SK-N-MC (cell line): ENCODE measurements at places on chromosomes 2 and 18.

DNA sequence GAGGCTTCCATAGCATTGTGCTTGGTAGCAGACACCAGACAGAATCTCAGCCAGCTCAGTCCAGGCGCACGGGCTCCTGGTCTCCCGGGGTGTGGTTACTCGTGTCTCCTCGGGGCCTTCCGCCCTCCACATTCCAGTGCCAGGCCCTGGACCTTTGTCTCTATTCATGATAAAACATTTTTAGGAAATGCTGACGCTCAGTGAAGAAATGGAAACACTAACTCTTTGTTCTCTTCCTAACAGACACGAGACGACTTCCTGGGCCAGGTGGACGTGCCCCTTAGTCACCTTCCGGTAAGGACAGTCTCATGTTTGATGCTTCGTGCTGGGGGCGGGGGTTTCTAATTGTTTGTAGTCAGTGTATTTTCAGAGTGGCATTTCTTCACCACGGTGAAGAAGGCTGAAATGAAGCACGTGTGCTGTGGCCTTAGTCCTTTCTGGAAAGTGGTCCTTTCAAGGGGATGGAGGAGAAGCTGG, 271.8 kb downstream of the NEDD4L start:
- no peak for DNase-seq

DNA sequence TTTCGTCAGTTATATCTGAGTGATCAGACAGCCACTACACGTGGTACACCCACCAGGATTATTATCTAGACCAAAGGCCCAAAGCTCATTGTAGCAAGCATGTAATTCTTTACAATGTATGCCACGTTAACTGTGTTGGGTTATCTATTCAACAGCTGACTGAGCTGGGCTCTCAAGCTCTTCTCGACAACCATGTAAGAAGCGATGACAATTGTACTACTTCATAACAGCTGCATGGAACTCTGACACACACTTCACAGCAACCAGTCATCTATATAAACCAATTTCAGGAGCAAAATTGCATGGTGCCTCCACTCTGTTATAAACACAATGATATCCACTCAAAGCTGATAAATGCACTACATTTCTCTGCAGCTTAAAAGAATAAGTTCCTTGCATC, 701.8 kb downstream of the NR4A2 start:
- no peak for DNase-seq

GRCh38 chr2:134348239-134348638, 94.4 kb downstream of the MGAT5 start:
- no peak for DNase-seq

- DNase-seq = no peak
Observed at GRCh38 chr2:219870041-219870440, 242.6 kb downstream of the SLC4A3 start.

DNA sequence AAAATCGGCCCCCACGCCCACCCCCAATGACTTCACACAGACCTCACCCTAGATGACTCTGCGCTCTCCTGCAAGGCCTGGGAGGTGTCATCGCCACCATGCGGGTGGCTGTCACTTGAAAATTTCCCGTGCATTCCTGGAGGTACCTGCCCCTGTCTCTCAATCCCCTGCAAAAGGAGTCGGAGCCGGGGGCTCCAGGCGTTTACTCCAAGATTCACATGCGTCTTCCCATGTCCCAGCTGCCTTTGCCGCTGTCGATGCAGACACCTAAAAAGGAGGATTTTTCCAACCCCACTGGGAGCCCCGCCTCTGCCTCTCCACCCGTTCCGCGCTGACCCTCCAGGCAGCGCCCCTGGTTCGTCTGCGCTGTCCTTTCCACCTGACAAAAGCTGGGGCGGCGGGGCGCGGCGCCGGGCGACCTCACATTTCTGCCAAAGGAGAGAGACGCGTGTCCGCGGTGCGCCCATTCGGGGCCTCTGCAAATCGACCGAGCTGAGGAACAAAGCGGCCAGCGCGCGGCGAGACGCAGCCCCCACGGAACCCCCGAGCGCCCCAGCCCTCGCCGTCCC, 667 bp downstream of the REEP1 start:
- DNase-seq = no peak

- DNase-seq = no peak
Observed at GRCh38 chr2:120421830-120422175, 75.9 kb downstream of the INHBB start.

DNA sequence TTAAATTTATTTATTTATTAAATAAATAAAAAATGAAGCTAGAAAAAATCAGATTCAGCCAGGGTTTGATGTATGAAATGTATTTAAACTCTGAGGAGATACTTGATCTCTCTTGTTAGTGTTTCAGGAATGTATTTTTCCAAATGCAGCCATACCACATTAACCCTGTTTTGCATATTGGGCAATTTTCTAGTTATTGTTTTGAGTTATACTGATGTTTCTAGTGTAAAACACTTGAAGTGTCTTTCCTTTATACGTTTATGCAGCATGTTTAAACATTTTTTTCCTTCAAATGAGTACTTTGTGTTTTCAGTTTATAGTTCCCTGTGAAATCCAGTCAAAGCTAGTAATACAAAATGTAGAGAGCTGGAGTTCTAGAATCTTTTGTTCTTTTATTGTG, 69.9 kb downstream of the WDR7 start:
- no peak for DNase-seq
